ENCODE measurements at places on chromosomes 3 and 15.

GRCh38 chr15:67389975-67390374 lies 131.0 kb upstream of the C15orf61 start:
- DNase-seq = no peak

DNA sequence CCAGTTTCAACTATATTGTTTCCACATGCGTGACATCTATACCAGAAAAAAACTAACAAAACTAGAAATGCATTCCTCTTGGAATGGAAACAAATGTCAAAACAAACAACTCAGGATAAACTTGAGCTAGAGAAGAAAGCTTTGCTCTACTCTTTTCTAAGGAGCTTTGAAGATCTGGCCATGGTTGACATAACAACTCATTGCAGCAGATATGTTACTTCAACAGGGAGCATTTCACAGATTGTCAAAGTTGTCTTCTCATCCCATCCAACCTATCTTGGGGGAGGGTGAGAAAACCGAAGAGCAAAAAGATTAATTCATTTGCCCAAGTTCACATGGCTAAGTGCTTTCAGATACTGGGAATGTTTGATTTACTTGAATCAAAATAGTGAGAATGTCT lies 484.4 kb downstream of the CNTN4 start:
- no peak for DNase-seq

- no peak for DNase-seq
Measured at GRCh38 chr15:86014016-86014415, 65.7 kb upstream of the AGBL1 start.

GRCh38 chr3:14352002-14352627 lies 50.3 kb upstream of the SLC6A6 start:
- no peak for DNase-seq

DNA sequence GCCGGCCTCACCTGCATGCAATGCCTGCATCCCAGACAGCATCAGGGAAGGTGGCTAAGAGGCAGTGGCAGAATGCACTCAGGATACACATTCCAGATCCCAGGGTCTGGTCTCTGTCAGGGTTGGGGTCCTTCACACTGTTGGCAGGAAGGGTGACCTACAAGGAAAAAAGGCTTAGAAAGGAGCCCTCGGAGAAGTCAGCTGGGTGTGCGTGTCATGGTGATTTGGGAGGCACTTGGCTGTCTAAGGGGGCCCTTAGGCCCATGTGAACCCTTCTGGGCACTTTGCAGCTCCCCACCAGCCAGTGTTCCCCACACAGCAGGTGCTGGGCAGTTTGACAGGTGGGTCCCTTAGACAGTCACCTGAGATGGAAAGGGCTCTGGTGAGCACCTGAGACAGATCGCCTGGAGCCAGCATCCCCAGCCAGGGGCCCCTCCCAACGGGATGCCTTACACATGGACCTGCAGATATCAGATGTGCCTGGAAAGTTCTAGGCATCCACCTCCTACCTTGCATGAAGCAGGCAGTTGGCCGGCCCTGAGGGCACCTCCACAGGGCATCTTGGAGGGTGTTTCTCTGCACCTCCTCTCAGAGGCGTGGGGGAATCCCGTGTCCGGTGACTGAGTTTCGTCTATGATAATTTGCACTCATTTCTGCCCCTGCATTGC lies 131.6 kb downstream of the LRRK1 start:
- no peak for DNase-seq

- peak; percentile 19 for DNase-seq
Measured at GRCh38 chr15:80234883-80235282, 17.1 kb downstream of the CTXND1 start.

GRCh38 chr3:48273594-48274211 lies 32.8 kb downstream of the ZNF589 start:
- peak; percentile 86 for DNase-seq

DNA sequence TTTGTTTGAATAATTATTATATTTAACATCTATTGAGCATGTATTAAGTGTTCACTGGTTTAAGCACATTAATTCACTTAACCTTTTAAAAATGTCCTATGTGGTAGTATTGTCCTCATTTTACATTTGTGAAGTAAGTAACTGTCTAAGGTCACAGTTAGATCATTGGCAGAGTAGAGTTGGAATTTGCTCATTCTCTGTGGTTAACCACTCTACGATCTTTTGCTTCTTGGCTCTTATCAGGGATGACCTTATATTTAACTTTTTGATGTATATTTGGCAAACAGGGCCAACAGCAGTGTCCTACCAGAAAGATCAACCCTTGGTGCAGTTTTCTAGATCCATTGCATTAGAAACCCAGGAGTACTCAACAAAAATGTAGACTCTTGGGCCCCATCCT lies 34.0 kb downstream of the PXK start:
- DNase-seq = no peak

- DNase-seq = no peak
Measured at GRCh38 chr3:27730774-27731659, 8.9 kb upstream of the EOMES start.

- DNase-seq = no peak
Measured at GRCh38 chr3:70112751-70113150, 113.2 kb downstream of the SAMMSON start.

- DNase-seq = peak; percentile 98
Measured at GRCh38 chr3:142993958-142994442, 7.4 kb upstream of the U2SURP start.

DNA sequence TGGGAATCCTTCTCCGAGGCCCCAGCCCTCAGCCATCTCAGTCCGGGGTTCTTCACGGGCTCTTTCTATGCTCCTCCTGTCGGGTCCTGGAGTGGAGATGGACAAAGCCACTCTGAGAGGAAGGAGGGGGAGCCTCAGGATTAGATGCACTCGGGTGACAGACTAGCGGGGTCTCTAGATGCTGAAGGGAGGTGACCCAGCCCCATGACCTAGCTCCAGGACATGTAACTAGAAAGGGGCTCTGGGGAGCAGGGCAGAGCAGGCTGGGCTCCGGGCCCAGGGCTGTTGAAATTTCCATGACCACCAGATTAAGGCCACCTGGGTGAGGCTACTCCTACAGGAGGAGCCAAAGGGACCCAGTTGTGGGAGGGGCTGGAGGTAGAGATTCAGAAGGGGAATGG lies 14.8 kb upstream of the SKIC8 start:
- no peak for DNase-seq

- no peak for DNase-seq
Measured at GRCh38 chr15:90471126-90471525, 58.6 kb upstream of the CRTC3 start.

- no peak for DNase-seq
Measured at GRCh38 chr3:144638009-144638408, 666.4 kb downstream of the DIPK2A start.

- DNase-seq = peak; percentile 91
Measured at GRCh38 chr3:142586803-142587406, 8.4 kb upstream of the ATR start.

GRCh38 chr15:54502416-54503075 lies 524.3 kb downstream of the UNC13C start:
- no peak for DNase-seq

- DNase-seq = no peak
Measured at GRCh38 chr3:113441051-113441770, at the start of gene CFAP44. TSS of gene CFAP44 (minus strand) at chr3:113441493. CDS start at chr3:113433664, 7,829 bp downstream.

GRCh38 chr15:45179221-45179985 lies 8.4 kb downstream of the SHF start:
- DNase-seq = peak; percentile 8

DNA sequence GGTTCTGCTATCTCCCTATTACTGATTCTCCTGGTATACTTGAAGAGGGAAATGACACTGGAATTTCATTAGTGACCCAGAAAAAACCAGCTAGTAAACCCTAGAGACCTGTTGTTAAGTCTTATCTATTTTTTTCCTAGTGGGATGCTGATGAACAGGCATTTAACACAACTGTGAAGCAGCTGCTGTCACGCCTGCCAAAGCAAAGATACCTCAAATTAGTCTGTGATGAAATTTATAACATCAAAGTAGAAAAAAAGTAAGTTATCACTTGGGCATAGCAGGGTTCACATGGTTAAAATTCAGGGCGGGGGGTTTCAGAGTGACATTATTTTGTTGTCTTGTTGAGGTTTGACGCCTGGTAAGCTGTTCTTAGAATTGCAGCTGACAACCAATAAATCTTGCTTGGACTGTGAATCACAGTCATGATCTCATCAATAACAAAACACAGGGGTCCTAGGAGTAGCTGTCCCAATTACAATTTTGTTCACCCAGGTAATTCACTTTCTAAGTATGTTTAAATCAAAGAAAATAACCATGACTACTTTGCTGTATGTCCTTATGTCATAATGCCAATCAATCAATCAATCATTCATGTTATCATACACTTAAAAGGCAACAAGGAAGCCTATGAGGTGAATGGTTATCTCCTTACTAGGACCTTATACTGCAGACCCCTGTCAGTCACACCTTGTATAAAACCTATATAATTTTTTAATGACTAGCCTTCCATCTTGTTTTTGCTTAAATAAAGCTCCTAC lies 4.6 kb downstream of the SRP14 start:
- no peak for DNase-seq

DNA sequence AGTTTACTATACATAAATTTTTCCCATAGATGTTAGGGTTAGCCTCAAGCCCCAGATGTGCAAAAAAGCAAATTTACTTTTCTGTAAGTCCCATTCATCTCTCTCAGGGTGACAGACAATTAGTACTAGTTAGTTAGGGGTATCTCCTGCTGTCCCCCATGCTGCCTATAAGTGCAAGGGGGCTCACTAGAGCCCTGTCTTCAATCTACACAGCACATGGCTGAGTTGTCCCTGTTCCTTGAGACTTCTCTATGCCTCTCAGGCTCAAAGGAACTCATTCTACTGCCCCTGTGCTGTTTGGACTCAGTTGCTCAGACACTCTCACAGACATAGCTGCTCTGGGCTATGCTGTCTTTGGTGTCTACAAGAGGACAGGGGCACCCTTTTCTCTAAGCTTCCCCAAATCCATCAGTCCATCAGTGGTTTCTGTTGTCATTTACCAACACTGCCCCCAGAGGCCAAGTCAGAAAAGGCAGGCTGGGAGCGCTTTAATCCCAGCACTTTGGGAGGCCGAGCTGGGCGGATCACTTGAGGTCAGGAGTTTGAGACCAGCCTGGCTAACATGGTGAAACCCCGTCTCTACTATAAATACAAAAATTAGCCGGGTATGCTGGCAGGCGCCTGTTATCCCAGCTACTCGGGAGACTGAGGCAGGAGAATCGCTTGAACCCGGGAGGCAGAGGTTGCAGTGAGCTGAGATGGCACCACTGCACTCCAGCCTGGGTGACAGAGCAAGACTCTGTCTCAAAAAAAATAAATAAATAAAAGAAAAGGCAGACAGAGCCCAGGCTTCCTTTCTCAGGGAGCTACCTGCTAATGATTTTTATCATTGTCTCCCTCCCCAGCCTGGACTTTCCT lies 31.4 kb upstream of the PRTG start:
- DNase-seq = peak; percentile 9
